ENCODE measurements at places on chromosomes 11 and 22. TPM values are rescaled to one million over a fixed set of nuclear protein-coding genes. Genes with fewer than 3 reads are reported as not detected.
A peak's percentile ranks its signal among the peaks of the same experiment; 100 is the strongest.

The GRIK4 gene
- 1.3 TPM for polyA plus RNA-seq

DNA sequence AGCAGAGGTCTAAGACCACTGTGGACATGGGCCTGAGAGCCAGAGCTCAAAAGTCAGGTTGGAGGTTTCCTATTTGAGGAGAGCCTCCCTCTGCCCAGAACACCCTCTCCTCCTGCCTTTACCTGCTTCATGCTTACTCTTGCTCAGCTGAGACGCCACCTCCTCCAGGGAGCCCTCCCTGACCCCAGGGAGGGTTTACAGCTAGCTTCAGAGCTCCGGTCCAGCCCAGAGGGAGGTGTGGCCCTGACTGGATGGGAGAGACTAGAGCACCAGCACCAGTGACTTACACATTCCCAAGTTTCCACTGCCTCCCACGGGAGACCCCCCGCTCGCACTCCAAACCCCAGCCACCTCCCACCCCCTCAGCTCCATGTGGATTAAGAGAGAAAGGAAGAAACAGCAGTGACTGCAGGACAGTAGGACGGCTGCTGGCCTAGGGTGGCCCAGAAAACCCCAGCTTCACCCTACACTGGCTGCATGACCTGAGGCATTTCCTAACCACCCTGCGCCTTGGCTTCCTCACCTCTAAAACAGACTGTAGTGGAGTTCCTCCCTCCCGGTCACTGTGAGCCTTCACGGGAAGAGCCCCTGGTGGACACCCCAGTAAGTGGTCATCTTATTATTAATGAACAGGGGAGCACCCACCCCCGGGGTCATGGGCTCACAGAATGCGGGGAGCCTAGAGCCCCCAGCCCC is 24.5 kb upstream of the PDGFB start:
- DNase-seq: no peak

GRCh38 chr11:1234054-1234720 is 11.3 kb downstream of the MUC5B start:
- DNase-seq: no peak

GRCh38 chr11:76835928-76836612 is 24.6 kb upstream of the ACER3 start:
- DNase-seq: no peak

DNA sequence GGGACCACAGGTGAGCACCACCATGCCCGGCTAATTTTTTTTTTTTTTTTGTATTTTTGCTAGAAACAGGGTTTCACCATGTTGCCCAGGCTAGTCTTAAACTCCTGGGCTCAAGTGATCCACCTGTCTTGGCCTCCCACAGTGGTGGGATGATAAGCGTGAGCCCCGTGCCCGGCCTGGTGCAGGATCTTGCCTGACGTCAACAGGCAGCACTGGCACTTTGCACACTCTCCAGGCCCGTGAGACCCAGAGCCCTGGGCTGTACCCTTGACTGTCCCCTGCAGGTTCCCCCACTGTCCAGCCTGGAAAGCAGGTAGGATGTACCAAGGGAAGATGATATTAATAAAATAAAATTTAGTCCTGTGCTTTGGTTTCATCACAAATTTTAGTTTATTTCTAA is 29.1 kb upstream of the PANX2 start:
- no peak for DNase-seq

- no peak for DNase-seq
Measured at GRCh38 chr11:112292785-112293407, 32.2 kb upstream of the PLET1 start.

GRCh38 chr11:11477695-11478420 is 124.8 kb upstream of the CSNK2A3 start:
- DNase-seq: no peak

DNA sequence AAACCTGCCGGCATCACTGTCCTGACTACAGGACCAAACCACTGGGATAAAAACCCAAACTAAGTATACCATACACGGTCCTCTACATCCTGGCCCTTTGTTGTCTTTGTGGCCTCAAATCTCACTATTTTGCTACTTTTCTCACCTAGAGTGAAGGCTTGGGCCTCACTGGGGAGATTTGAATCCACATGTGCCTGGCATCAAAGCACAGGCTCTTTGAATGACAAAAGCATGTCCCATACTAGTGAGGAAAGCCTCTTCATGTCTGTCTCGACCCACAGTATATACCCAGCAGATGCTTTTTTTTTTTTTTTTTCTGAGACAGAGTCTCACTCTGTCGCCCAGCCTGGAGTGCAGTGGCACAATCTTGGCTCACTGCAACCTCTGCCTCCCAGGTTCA is 72.5 kb upstream of the DRD2 start:
- no peak for DNase-seq

GRCh38 chr11:75077316-75077715 is 19.4 kb downstream of the OR2AT4 start:
- DNase-seq: no peak

- no peak for DNase-seq
Measured at GRCh38 chr22:48079505-48080290, 1317.2 kb downstream of the TBC1D22A start.

GRCh38 chr11:77170107-77170506 is 42.1 kb downstream of the MYO7A start:
- no peak for DNase-seq

The YPEL4 gene
- 15.3 TPM for polyA plus RNA-seq

DNA sequence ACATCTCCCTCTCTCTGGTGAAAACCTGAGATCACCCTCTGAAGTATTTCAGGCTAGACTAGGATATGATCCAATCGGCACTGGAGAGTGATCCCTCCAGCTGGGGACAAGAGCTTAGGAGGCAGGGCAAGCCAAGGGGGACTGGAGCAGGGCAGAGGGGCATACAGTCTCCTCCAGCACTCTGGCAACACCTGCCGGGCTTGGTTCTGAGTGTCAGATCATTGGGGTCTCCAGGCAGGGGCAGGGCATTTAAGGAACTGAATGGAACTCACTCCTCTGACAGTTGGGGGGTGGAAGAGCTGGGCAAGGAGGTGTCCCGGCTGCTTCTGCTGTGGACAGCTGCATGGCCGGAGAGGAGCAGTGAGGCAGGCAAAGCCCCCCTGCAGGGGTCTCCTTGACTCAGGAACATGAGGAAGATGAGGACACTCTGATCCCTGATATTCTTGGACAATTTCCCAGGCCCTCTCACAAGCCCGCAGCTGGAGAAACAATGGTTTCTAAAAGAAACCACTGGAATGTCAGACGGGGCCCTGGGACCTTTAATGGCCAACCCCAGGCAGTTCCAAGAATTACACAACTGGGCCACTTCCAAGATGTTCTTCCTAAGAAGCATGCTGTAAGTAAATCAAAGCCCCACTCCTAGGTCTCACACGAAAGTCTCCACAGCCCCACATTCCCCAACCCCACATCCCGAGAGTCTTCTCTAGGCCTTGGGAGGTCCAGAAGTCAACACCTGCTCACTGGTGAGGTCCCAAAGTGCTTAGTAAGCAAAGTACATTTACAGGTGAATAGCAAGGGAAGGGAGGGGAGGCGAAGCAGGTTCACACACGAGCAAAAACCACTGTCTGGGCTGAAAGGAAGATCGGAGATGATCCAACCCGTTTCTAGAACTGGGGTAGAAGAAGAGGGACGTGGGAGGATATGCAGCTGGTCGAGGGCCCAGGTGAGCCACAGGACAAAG is 1.2 kb upstream of the CCDC86 start:
- DNase-seq: peak; percentile 55

- no peak for DNase-seq
Measured at GRCh38 chr11:21470521-21470920, 722.4 kb upstream of the ANO5 start.

The PTPN5 gene
- 2.7 TPM for polyA plus RNA-seq

GRCh38 chr11:13767471-13767870 is 99.0 kb downstream of the FAR1 start:
- no peak for DNase-seq

The GSTT2 gene
- polyA plus RNA-seq: 1.8 TPM

- no peak for DNase-seq
Measured at GRCh38 chr11:134138376-134138775, 69.5 kb downstream of the JAM3 start.
